ENCODE measurements at places on chromosomes 11 and 22. TPM values are rescaled to one million over a fixed set of nuclear protein-coding genes. Genes with fewer than 3 reads are reported as not detected.

The SPA17 gene
- polyA plus RNA-seq = 3.8 TPM

The SLC22A6 gene
- polyA plus RNA-seq = not detected

The ISX gene
- polyA plus RNA-seq = 17.7 TPM

The KRTAP5-2 gene
- not detected for polyA plus RNA-seq

DNA sequence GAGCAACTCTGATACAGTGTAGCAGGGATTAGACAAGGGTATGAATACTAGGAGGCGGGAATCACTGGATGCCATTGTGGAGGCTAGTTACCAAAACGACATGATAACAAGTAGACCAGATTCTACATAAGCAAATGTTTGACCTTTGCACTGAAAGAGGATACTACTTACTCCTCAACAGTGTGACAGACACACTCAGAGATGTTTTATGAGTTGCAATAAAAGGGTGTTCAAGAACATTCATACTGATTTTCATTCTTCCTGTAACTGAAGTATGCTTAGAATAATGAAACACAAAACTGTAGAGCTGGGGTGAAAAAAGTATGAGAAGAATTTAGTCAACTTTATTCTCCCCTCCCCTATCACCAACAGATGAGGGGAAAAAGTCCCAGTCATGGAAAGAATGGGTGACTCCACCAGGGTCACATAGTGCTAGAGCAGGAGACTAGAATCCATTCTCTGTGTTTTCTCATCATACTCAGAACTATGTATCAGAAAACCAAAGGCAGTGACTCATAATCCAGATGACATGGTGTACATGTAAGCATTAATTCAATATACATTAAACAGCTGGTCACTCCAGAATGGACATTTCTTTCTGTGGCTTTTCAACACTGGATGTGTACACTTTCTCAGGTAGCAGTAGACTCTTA is 32.8 kb downstream of the ARHGAP20 start:
- H3K4me1 ChIP-seq = no peaks in the 10 kb centered on the region
- no peak for DNase-seq

DNA sequence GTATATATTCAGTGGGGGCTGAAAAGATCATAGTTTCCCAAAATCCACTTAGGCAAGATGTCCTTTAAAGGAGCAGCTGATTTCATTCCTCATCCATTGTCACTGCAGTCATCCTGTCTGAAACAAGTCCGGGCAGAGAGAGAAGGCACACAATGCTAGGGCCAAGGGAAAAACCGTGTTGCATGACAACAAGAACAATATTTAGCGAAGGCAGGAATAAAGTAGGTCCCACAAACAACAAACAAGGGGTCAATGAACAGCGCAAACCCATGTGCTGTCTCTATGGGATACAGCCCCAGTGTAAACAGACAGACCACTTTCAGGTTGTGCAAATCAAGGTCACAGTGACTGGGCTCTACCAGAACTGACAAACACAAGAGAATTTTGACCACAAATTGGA is 9.0 kb downstream of the PAMR1 start:
- H3K27me3 ChIP-seq = no peaks in the 10 kb centered on the region
- no peak overlapping the region for H3K4me3 ChIP-seq
- no peaks in the 10 kb centered on the region for H3K4me1 ChIP-seq
- H3K36me3 ChIP-seq = no peaks in the 10 kb centered on the region

DNA sequence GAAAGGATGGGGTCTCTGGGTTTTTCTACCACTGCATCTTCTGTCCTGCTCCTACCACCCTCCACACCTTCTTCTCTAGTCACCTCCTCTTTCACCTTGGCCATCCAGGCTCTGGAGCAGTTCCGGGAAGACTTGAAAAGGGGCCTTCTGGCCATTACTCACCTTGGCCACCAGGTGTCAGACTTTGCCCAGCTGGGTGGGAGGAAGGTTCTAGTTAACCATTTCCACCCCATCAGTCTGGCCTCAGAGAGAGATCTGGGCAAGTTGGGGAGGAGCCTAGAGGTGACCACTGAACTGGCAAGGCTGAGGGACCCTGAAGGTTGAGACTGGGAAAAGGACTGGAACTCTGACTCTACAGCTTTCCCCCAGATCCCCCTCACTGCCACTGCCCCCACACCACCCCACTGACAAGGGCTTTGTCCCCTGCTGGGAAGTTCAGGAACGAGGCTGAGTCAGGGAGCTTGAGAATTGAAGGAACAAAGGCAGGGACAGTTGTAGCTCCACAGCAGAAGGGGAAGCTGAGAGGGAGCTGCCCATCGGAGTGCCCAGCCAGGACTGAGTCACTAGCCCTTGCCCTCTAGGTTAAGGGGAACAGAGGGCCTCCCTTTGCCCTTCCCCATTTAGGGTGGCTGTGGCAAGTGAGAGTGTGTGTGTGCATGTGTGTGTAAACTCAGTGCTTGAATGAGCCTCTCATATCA is 3.7 kb upstream of the POLD4 start:
- H3K4me3 ChIP-seq = no peak overlapping the region
- H3K27me3 ChIP-seq = no peaks in the 10 kb centered on the region
- DNase-seq = peak; percentile 88

- H3K27ac ChIP-seq = no peak overlapping the region
- H3K27me3 ChIP-seq = no peaks in the 10 kb centered on the region
- H3K4me1 ChIP-seq = peaks cover 7% of the 10 kb centered on the region
- no peak for DNase-seq
- H3K36me3 ChIP-seq = no peaks in the 10 kb centered on the region
Observed at GRCh38 chr11:66600631-66601233, 7.7 kb downstream of the CCS start.

GRCh38 chr11:63007920-63008319 is 7.7 kb downstream of the SLC22A8 start:
- H3K27ac ChIP-seq = no peak overlapping the region
- H3K27me3 ChIP-seq = no peaks in the 10 kb centered on the region
- H3K36me3 ChIP-seq = no peaks in the 10 kb centered on the region
- H3K4me3 ChIP-seq = no peak overlapping the region

DNA sequence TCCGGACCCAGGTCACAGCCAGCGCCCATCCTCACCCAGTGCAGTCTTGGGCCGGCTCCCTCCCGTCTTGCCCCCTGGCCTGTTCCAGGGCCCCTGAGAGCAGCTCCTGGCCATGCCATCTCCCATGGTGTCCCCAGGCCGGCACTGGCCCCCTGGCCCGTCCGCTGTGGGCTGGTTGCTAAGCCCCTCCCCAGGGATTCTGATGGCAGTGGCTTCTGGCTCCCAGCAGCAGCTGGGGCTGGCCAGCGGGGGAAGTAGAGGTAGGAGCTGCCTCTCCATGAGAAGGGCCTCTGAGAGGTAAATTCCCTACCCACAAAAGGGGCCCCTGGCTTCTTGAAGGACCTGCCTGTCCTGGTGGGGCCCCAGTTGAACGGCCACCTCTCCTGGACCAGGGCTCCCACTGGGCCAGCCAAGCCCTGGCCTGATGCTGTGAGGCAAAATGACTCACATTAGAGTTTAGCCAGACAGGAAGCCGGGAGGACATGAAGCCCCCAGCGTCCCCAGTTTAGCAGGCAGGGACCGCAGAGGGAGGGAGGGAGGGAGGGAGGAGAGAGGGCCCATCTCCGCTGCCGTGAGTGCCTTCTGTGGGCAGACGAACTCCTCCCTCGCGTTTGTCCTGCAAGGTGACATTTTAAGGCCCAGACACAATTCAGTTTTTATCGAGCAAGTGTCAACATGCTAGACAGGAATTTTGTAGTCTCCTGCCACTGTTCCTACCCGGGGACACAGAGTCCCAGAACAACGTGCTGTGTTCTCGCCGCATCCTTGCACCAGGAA is 32.9 kb upstream of the GAL start:
- no peaks in the 10 kb centered on the region for H3K36me3 ChIP-seq

GRCh38 chr11:125950178-125950490 is 4.3 kb downstream of the VSIG10L2 start:
- H3K4me3 ChIP-seq = no peak overlapping the region
- peaks cover 6% of the 10 kb centered on the region for H3K4me1 ChIP-seq
- H3K36me3 ChIP-seq = no peaks in the 10 kb centered on the region
- DNase-seq = no peak
- H3K27me3 ChIP-seq = no peaks in the 10 kb centered on the region
- no peak overlapping the region for H3K27ac ChIP-seq

GRCh38 chr22:20646906-20647305 is 127.0 kb upstream of the SERPIND1 start:
- no peak overlapping the region for H3K27ac ChIP-seq
- H3K27me3 ChIP-seq = no peaks in the 10 kb centered on the region
- no peak for DNase-seq
- H3K4me1 ChIP-seq = no peaks in the 10 kb centered on the region
- no peaks in the 10 kb centered on the region for H3K36me3 ChIP-seq
- no peak overlapping the region for H3K4me3 ChIP-seq

DNA sequence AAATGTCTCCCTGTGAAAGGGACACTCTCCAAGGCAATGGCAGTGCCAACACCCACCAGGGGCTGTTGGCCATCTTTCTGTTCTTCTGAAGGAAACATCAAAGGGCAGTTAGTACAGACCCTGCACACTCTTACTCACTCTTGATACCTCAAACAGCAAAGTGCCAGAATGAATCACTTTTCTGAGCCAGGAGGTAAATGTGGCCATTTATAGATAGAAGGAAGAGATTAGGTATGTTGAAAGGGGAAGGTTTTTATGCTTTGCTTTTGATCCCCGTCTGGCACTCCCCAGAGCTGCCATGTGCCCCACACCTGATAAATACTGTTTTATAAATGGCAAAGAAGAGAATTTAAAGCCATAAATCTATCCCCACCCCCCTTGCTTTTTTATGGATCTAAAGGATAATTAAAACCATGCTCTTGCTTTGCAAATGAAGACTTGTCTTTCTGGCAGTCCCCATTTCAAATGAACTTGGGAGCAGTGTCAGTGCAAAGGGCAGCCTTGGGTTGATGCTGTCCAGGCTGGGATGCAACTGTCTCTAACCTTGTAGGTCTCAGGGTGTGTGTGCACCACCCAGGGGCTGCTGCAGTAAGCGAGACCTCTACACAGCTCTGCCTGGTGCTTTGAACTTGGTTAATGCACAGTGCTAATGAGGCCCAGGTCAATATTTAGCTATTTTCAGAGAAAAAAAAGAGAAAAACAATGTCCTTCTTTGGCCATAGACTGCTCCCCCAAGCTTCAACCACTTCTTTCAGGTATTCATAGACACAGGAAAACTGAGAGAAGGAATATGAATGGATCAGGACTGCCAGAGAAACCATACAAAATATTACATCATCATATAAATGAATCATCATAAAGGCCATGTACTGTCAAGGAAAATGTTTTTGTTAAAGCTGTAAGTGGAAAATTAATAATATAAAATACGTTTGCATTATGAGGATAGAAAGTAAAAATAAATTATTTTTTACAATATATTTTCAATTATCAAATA is 207.5 kb downstream of the ETS1 start:
- no peak for DNase-seq
- no peaks in the 10 kb centered on the region for H3K4me1 ChIP-seq
- H3K27me3 ChIP-seq = no peaks in the 10 kb centered on the region
- H3K27ac ChIP-seq = no peak overlapping the region

GRCh38 chr11:86592659-86593451 is 79.6 kb downstream of the ME3 start:
- DNase-seq = peak; percentile 93
- no peaks in the 10 kb centered on the region for H3K27me3 ChIP-seq
- peaks cover 23% of the 10 kb centered on the region for H3K4me1 ChIP-seq
- H3K36me3 ChIP-seq = no peaks in the 10 kb centered on the region
- H3K4me3 ChIP-seq = no peak overlapping the region
- H3K27ac ChIP-seq = peak overlapping the region; percentile 93

- H3K27ac ChIP-seq = no peak overlapping the region
- no peak overlapping the region for H3K4me3 ChIP-seq
- H3K4me1 ChIP-seq = no peaks in the 10 kb centered on the region
- no peak for DNase-seq
Observed at GRCh38 chr11:15565880-15566279, 451.2 kb downstream of the INSC start.

GRCh38 chr11:22702031-22702430 is 35.6 kb downstream of the GAS2 start:
- H3K36me3 ChIP-seq = no peaks in the 10 kb centered on the region
- H3K27ac ChIP-seq = peak overlapping the region; percentile 89
- H3K27me3 ChIP-seq = no peaks in the 10 kb centered on the region
- DNase-seq = no peak

DNA sequence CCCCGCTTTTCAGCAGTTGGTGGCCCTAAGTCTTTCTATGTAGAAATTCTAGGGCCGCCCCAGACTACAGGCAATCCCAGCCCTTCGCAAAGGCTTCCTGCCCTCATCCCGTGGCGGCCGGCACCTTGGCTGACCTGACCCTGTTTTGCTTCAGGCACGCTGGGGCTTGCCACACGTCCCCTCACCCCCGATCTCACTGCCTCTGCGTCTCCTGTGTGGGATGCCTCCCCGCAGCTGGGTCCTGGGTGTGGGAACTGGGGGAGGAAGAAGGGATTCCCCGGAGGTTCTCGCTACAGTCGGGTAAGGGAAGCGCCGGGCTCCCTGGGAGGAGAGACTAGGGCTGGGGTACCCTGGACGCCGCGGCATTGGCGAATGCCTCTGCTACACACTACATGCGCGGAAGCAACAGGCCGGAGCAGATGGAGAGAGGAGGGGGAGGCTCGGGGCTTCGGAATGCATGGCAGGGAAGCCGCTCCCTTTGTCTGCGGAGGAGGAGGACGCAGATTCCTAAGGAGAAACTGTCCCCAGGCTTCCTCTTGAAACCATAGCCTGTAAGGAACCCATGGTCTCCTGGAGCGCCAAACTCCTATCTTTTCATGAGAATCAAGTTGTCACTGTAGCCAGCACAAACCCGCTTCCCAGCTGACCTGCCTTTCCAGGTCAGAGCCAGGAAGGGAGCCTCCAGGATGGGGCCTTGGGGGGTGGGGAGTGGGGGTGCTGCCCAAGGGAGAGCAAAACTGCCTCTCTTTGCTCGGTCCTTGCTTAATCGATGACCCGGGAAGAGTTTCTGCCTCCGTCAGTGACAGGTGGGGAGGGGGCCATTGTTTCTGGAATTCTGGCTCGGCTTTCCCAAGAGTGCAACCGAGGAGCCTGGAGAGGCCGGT is 1.4 kb downstream of the DTX4 start:
- H3K27ac ChIP-seq = peak overlapping the region; percentile 95
- peak; percentile 73 for DNase-seq
- peaks cover 19% of the 10 kb centered on the region for H3K4me1 ChIP-seq
- H3K36me3 ChIP-seq = no peaks in the 10 kb centered on the region
